ENCODE measurements at places on chromosomes 3 and 15.

- no peak for DNase-seq
These were observed 643 bp upstream of the RNU5B-1 start for GRCh38 chr15:65303687-65304380.

- DNase-seq, result no peak
These were observed 362.4 kb upstream of the ZNF385D start for GRCh38 chr3:22113453-22113852.

GRCh38 chr3:72630969-72631344 lies 217.3 kb downstream of the SHQ1 start:
- DNase-seq, result no peak

- no peak for DNase-seq
These were observed 198.6 kb upstream of the PLSCR5 start for GRCh38 chr3:146803745-146804144.

GRCh38 chr3:89434621-89435380 lies 327.4 kb downstream of the EPHA3 start:
- no peak for DNase-seq

GRCh38 chr15:101391981-101392640 lies 97.1 kb upstream of the SNRPA1 start:
- no peak for DNase-seq

DNA sequence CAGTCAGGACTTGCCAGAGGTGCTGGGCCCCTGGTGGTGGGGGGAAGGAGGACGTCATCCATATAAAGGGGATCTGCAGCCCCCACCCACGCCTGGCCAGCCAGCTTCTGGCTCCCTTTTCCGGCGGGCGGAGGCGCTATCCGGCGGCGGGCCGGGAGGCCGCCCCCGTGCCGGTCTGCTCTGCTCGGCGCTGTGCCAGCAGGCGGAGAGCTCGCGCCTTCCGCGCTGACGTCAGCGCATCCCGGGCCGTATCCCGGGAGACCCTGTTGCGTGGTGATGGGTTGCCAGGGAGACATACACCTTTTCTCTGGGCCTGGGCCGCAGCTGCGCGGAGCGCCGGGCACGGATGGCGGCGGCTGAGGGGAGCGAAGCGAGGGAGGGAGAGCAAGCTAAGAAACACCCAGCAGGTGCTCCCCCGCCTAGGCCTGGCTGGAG lies 1.1 kb downstream of the FAM131A start:
- peak; percentile 52 for DNase-seq

- DNase-seq, result no peak
These were observed 34.4 kb downstream of the B3GNT5 start for GRCh38 chr3:183287301-183287971.

DNA sequence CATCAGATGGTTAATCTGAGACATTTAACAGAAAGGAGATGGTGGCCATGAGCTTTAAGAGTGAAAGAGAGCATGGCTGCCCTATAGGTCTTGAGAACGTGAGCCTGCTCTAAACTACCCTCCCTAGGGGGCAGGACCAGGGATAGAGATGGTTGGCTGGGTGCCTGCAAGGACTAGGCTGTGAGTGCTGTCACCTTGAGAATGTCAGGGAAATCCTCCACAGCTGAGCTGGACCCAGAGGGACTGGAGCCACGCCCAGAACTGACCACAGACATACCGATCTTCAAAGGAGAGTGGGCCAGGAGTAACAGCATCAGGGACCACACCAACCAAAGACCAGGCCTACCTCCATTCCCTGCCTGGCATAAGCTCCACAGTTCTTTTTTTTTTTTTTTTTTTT lies 53.6 kb upstream of the UBE2E1 start:
- no peak for DNase-seq

GRCh38 chr15:96422125-96422524 lies 91.6 kb downstream of the NR2F2 start:
- no peak for DNase-seq

- no peak for DNase-seq
These were observed 66.0 kb downstream of the VPS13C start for GRCh38 chr15:61994216-61994615.

DNA sequence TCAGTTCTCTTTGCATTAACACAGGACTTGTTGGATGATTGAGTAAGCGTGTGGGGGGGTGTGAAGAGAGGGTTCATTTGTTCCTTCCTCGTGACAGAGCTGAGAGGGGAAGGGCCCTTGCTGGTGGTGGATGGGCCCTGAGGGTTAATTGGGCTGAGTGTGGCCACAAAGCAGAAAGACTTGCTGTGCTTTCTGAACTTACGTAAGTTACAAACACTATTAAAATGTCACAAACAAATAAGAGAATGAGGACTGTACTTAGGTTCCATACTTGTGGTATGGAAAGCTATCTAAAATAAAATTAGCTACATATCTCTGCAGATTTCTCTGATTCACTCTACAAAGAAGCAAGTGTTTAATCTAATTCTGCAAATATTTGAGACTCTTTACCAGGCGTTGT lies 231.3 kb downstream of the LPP start:
- DNase-seq, result no peak

GRCh38 chr3:36698314-36698713 lies 66.0 kb downstream of the DCLK3 start:
- no peak for DNase-seq

GRCh38 chr3:195805181-195805580 lies 6.5 kb downstream of the MUC4 start:
- DNase-seq, result no peak

DNA sequence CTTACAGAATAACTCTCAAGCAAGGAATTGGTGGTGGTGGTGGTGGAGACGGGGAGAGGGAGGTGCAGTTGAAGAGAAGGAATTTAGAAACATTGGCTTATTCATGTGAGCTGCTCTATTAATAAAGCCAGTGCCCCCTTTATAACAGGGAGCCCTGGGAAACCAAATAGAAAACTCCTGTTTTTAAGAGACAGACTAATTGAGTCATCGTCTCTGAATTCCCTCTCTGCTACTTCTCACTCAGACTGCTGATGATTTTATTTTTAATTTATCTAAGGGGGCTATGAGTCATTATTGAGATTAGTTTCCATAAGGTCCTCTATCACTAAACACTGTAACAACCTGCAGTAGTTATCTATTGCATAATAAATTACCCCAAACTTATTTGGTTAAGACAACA lies 145.9 kb upstream of the GALNT15 start:
- DNase-seq, result no peak

- DNase-seq, result no peak
These were observed 34.7 kb upstream of the C3orf38 start for GRCh38 chr3:88114878-88115549.

- DNase-seq, result no peak
These were observed 31.8 kb upstream of the KLHL6 start for GRCh38 chr3:183587336-183587735.

- no peak for DNase-seq
These were observed 123.0 kb downstream of the LRIG1 start for GRCh38 chr3:66377800-66378199.

GRCh38 chr3:157127831-157128767 lies 31.8 kb downstream of the CCNL1 start:
- DNase-seq, result peak; percentile 65

DNA sequence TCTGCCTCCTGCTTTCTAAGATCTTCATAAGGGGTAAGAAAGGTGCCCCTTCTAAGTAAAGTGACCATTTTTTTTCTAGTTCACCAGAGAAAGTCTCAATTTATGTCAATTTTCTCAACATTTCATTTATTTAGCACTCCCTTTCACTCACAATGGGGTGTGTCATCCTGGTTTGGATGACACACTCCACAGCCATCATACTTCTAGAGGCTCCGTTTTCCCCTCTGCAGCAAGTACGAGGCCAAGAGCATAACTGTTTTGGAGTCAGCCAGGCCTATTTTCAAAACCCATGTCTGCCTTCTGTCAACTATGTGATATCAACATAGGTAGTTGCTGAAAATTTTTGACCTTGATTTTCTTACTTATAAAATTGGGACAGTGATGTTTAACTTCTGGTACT lies 703.2 kb downstream of the NLGN1 start:
- no peak for DNase-seq

- DNase-seq, result no peak
These were observed 25.6 kb downstream of the TMEM39A start for GRCh38 chr3:119437691-119438258.

- no peak for DNase-seq
These were observed 9.3 kb downstream of the CACNA2D2 start for GRCh38 chr3:50494126-50494525.

DNA sequence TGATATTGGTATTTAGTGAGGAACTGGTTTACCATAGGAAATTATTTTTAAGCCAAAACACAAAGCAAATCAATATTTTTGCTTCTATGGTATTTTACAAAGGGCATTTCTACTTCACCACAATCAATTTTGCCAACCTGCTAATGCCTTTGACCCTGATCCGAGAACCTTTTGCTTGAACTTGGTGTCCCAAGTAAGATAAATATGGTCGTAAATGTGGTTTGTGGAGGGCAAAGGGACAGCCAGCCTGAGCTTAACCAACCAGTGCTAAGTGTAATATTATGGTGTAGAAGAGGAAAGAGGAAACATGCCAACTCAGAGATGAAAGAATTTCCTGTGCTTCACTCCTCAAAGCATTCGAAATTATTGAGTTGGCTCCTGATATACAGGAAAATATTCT lies 148.4 kb downstream of the C3orf38 start:
- DNase-seq, result no peak

GRCh38 chr3:152676810-152677379 lies 158.0 kb upstream of the P2RY1 start:
- no peak for DNase-seq

DNA sequence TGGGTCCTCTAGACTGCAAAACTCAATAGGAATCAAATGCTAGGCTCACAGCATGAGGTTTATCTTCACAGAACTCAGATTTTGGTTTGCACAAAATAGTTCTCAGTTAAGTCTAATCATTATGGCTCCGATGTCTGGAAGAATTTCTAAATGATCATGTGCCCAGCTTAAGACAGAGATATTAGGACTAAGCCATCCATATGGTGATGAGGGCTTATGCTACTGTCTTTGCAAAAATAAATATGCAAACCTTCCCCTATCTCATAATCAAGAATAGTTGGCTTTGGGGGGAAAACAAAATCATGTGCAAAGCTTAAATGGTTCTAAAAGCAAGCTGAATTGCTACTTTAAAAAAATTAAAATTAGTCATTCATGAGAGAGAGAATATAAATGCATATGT lies 96.5 kb downstream of the CFAP20DC start:
- DNase-seq, result no peak

DNA sequence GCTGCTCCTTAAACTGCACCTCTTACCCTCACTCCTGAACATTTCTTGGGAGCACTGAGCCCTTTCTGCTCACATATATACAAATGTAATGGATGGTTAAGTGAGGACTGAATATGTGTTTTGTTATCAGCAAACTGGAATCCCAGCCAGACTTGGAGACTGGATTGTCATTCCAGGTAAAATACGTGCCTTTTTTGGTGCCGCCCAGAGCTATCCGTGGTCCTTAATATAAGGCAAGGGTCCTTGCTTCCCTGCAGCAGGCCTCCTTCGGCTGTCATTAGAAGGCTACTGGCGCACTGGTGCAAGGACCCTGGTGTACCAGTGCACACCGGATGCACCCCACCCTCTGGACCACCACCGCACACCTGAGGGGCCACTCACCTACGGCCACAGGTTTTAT lies 1.1 kb upstream of the GABRB3 start:
- DNase-seq, result no peak

- no peak for DNase-seq
These were observed 45.5 kb downstream of the GPR149 start for GRCh38 chr3:154384479-154384878.

DNA sequence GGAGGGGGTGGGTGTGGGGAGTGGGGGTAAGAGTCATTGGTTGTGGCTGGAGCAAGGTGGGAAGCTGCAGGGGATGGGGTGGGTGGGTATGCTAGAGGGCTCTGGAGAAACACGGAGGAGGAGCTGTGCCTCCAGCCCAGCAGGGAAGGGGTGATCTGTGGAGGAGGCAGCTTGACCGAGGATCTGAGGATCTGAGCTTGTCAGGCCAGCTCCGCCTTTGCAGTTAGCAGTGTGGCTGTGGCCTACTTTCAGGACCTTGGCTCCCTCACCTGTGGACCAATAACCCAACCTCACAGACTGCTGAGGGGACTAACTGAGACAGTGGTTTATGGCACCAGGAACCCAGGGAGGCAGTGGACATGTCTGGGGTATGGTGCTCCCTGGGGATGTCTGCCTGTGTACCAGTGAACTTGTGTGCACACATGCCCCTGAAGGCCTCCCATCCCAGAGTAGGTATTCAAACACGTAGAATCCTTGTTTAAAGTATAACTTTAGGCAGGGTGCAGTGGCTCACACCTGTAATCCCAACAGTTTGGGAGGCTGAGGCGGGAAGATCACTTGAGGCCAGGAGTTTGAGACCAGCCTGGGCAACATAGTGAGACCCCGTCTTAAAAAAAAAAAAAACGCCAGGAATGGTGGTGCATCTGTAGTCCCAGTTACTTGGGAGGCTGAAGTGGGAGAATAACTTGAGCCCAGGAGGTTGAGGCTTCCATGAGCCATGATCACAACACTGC lies 52.5 kb upstream of the LINGO1 start:
- DNase-seq, result no peak
